ENCODE measurements at places on chromosomes 4 and X. TPM values are rescaled to one million over a fixed set of nuclear protein-coding genes. Genes with fewer than 3 reads are reported as not detected.

- DNase-seq = no peak
These were observed 29.2 kb downstream of the MSN start for GRCh38 chrX:65696613-65697012.

DNA sequence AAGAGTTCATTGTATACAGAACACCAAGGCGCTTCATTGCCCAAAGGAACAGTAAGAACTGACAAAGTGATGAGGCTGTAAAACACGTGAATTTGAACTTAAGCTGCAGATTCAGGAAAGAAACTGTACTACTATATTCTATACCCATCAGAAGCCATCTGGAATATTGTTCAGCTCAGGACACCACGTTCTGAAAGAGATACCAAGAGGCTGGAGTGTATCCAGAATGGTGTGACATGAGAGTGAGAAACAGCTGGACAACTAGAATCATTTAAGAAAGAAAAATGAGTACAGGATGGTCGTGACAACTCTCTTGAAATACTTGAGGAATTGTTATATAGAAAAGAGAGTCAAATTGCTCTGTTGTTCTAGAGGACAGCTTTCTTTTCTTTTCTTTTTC is 94.9 kb downstream of the MGST2 start:
- no peak for DNase-seq

DNA sequence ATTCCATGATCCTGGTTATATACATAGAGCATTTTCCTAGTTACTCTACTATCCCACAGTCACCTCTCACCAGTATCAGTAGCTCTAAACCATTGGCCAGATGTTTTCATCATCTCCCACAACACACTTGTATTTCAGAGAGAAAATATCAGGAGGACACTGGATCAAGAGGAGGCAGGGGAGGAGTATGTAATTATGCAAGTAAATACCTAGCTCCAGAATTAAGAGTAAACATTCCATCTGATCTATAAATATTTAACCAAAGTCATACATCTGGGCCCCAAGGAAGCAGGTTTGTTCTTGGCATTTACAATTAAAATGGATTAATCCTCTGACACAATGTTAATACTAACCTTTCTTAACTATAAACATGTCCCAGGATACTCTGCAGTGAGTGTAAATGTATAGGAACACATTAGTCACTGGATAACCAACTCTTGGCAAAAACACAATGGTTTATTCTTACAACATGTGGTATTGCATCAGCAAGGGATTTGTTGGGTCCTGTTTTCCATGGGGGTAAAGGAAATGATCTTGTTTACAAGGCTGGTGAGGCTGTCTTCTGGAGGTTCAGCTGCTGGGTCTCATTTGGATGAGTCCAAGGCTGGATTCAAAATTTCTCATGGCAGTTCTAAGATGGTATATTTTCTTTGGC is 170.1 kb downstream of the ATG4A start:
- no peak for DNase-seq

DNA sequence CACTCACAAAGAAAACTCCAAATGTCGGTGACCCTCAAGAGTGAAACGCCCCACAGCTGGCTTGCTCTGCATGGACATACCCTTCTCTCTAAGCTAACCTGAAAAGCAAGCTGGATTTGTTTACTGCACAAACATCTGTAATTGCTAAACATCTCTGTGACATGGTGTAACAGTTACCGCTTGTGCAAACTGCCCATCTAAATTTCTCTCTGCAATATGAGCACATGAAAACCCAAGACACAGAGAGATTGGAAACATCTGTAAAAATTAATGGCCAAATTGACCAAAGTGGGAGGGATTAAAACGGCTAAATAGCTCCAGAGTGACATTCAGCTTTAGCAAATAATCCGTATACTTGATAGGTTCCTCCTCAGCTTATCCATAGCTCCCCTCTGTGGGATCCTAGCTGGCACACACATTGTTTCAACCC is 155.0 kb upstream of the MAP3K15 start:
- no peak for DNase-seq

- no peak for DNase-seq
These were observed 23.4 kb downstream of the FBXW7 start for GRCh38 chr4:152512483-152512882.

DNA sequence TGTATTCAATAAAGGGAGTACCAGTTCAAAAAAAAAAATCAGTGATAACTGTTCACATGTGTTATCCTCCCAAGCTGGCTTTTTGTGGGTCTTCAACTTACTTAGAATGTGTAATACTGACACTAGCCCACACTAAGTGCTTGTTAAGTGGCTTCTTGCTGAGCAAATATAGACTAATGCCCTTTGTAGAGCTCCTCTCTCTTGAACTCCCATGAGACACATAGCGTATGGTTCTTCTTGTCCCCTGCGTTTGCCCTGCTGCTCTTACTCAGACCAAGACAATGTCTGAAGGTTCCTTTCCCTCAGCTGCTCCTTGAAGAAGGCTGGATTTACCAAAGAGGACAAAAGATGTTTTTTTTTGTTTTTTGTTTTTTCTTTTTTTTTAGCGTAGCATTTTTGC is 110.9 kb downstream of the FRAS1 start:
- DNase-seq = no peak

DNA sequence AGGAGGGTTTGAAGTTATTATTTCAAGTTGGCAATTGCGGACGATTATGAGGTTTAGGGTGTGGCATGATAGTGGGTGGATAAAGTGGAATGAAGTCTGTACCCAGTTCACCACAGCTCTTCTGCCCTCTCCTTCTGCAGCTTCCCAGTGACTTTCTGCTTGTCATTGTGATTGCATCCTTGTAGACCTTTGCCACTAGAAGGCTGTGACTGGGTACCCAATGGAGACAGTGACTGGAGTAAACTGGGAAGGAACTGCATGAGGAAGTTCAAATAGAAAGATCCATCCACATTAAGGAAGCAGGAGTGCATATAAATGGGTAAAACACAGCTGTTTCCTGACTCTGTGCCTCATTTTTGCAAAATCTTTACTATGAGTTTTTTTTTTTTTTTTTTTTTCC is 53.5 kb upstream of the SPANXN3 start:
- no peak for DNase-seq

- DNase-seq = peak; percentile 70
These were observed 45.1 kb downstream of the IGFBP7 start for GRCh38 chr4:57064811-57065711.

- no peak for DNase-seq
These were observed 12.5 kb upstream of the FAM13A start for GRCh38 chr4:89069481-89069880.

- no peak for DNase-seq
These were observed 8.7 kb upstream of the IL13RA1 start for GRCh38 chrX:118718737-118719136.

GRCh38 chrX:138885886-138886285 is 174.4 kb upstream of the FGF13 start:
- DNase-seq = no peak

DNA sequence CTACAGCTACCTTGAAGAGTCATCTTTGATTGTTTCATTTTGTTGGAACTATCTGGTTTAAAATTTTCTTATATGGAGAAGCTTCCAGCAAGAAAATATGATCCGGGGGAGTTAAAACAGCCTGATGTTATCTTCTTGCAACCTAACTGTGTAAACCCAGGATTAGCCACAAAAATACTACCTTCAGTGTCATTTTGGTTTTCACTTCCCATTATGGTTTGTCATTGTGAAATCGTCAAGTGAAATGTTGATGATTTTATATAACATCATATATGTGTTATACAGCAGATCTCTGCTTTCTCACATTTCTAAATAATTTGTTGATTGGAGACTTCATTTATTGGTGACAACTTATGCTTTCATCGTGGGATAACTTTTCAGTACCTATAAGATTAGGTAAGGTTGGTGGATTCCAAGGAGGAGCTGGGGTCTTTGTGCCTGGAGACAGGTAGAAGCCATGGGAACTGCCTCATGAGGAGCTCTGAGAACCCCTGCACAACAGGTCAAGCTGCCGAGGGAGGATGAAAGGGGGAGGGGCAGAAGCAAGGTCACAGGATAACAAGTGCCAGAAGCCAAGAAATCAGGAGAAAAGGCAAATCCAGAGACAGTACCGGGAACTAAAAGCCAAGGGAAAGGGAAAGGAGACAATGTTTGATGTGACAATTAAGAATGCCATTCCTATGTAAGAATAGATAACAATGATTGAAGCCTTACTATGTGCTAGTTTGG is 7.2 kb downstream of the ARHGAP24 start:
- DNase-seq = no peak

DNA sequence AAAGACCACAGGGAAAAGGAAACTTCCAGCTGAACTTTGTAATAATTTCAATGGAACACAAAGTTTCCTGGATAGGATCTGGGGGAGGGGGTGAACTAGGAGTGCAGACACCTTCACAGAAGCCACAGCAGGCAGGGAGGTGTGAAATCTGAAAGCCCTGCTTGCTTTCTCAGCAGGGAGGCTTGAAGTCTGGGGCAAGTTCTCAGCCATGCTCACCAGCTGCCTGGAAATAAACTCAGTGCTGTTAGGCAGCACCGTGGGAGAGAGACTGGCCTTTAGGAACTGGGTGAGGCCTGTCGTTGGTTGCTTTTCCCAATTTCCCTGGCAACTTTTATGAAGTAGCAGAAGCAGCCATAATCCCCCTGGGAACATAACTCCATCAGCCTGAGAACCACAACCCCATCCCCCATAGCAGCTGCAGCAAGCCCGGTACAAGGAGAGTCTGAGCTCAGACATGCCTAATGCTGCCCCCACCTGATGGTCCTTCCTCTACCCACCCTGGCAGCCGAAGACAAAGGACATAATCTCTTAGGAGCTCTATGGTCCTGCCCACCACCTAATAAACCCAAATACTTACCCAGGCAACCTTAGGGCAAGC is 39.2 kb upstream of the NMU start:
- no peak for DNase-seq

Gene ASB5
- total RNA-seq = 2.0 TPM

Gene PRICKLE3
- 14.8 TPM for total RNA-seq

Gene BANK1
- total RNA-seq = 2.4 TPM

Gene REELD1
- total RNA-seq = 0.16 TPM

Gene SUPT20HL2
- not detected for total RNA-seq

Gene HSFX4
- not detected for total RNA-seq

Gene NWD2
- total RNA-seq = 1.1 TPM

Gene FREM3
- total RNA-seq = not detected

Gene BMP3
- total RNA-seq = 0.08 TPM

Gene CFAP99
- not detected for total RNA-seq

Gene AVPR2
- total RNA-seq = 3.7 TPM

Gene UCHL1
- total RNA-seq = 26.4 TPM
